ENCODE measurements at places on chromosomes 12 and 14. TPM values are rescaled to one million over a fixed set of nuclear protein-coding genes. Genes with fewer than 3 reads are reported as not detected.

DNA sequence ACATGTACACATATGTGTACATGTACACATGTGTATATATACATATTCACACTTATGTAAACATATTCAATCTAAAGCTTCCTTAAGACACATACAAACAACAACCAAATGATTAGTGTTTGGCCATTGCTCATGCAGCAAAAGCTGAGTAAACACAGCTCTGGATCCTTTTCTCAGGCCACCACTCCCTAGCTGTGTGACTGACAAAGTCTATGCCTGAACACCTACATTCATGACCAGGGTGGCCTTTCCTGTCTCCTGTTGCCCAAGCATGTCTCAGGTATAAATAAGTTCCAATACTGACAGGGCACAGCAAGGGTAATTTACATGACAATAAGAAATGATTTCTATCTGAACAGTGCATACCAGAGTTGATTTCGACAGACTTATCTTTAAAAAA lies 1.4 kb upstream of the PTPRO start:
- no peak for DNase-seq

DNA sequence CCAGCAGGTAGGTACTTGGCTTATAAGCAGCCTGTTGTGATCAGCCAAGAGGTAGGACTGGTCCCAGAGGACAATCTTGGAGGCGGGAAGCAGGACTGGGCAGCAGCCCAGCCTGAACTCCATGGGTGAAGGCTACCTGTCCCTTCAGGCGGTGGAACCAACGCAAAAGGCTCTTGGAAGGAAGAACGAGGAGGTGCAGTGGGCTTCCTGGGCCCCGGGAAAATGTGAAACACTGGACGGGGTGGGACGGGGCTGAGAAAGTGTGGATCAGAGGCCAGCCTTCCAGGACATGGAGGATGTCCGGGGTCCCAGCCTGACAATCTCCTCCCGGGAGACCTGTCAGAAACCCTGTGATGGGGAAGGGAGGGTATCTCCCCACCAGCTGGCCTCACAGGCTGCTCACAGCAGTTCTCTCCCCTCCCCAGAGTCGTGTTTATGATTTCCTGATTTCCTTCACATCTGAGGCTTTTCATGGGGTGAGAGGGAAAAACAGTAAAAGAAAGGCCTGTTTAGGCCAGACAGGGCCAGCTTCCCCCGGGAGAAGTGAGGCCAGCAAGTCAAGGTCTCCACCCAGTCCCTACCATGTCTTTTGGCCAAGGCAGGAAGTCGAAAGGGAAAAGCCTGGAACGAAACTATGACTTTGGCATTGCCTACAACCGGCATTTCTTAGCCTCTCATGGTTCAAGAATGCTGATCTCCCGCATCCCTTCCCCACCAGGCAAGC lies 11.3 kb downstream of the CMKLR1 start:
- no peak for DNase-seq

GRCh38 chr14:101489092-101489760 lies 72.1 kb upstream of the DIO3 start:
- DNase-seq = no peak

The APOF gene
- total RNA-seq = not detected

The CLEC12A gene
- total RNA-seq = not detected

DNA sequence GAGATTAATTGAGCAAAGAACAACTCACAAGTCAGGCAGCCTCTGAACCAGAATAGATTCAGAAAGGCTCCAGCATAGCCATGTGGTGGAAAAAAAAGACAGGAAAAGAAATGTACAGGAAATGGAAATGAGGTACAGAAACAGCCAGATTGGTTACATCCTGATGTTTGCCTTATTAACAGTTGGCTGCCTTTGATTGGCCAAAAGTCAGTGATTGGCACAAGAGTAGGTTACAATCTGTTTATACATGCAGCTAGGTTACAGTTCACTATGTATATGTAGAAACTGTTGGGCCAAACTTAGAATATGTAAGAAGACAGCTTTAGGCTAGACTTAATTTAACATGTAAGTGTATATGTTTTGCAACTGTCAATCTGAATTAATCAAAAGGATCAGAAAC lies 118.9 kb downstream of the UNC79 start:
- DNase-seq = no peak

GRCh38 chr14:100904307-100905087 lies 975 bp upstream of the RTL1 start:
- peak; percentile 77 for DNase-seq

DNA sequence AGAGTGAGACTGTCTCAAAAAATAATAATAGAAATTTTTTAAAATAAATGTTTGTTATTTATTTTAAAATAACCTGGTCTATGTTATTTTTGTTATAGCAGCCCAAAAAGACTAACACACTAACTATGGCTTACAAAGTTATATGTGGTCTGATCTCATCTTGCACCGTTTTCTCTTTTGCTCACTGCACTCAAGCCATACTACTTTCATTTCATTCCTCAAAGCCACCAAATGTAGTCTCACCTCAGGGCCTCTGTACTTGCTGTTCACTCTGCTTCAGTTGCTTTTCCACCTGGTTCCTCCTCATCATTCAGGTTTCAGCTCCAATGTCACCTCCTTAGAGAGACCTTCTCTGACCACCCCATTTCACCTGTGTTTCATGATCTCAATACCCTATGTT lies 55.2 kb upstream of the MDM1 start:
- no peak for DNase-seq

DNA sequence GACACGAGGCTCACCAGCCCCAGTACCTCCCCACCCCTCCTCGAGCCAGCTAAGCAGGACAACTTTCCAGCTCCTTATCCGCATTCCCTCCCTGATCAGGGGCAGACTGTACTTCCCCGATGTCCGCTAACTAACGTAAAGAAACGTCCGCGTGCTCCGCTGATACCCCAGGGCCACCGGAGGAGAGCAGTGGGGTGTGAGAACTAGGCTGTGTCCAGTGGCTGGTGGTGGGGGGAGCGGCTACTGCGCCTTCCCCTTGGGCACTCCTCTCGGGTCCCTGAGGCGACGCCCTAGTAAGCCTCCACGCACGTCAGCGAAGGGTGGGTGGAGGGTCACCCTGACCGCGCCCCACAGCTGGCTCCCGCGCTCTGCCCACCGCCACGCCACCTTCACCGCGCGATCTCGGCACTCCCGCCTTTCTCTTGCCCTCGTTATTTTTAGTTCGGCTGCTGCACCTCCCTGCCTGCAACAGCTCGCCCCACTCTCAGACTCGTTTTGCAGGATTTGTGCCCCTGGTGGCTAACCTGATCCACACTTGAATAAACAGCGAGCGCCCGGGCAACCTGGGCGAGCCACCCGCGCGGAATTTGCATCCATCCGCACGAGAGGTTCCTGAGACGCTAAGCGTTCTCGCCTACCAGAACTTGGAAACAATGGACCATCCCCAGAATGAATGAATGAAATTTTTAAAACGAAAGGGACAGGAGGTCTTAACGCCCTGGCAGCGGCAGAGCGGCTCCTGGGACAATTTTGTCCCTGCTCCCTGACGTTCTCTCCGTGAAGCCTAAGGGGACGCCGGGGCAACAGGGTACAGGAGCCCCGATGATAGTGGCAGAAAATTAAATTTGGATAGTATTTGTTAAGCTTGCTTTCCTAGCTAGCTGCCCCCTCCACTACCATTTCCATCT lies 6.9 kb upstream of the BMP4 start:
- DNase-seq = peak; percentile 51

DNA sequence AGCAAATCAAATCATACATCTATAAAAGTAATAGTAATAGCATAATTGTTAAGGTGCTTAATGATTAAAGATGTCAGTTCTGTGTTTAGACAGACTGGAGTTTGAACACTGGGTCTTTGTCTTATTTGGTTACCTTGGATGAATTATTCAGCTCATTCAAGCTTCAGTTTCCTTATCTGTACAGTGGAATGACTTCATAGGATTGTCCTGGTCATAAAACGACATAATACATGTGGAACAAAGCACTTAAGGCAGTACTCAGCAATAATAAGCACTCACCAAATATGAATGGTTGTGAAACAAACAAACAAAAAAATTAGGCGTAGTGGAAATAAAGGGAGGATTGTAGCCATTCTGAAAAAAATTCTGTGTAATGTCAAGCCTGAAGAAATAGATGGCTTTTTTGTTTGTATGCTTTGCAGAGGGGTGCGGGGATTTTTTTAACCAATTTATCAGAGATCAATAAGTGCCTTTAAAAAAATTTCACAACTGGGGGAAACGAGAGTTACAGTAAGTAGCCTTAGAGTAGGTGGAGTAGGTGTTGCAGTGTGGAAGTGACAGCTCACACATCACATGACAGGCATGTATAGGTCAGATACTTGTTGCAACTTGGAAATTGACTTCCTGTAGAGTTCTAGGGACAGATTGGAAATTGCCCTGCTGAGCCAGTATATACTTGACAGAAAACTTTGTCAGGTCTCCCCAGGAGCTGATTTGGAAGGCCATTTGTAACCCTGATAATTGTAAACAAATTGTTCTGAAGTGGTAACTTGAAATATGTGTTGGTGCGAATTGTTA lies 157.7 kb downstream of the SLC15A5 start:
- DNase-seq = no peak

- no peak for DNase-seq
Measured at GRCh38 chr12:22781339-22781738, 156.4 kb downstream of the ETNK1 start.

The MARCHF9 gene
- 26.7 TPM for total RNA-seq

The EFS gene
- total RNA-seq = 90.4 TPM

DNA sequence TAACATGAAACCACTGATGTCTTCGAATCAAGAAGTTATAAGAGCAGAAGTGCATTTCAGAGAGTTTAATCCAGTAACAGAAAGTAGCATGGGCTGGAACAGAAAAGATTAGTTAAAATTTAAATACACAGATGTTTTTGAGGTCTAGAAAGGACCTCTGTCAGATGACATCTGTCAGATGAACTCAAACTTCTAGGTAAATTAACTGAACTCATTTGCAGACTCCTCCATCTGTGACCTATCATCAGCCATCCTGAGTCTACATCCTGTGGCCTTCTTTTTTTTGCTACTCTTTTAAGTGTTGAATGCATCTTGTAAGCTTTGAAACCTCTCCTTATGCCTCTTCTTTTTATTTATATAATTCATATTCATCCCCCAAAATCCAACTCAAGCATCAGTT lies 53.3 kb downstream of the C2CD5 start:
- no peak for DNase-seq

The NGB gene
- 0.22 TPM for total RNA-seq

The FGF23 gene
- not detected for total RNA-seq

- DNase-seq = no peak
Measured at GRCh38 chr14:64659366-64659765, 44.9 kb upstream of the PLEKHG3 start.

GRCh38 chr12:68281322-68282077 lies 28.1 kb upstream of the IL22 start:
- DNase-seq = no peak
